Right atrium auricular region (tissue), 2 donors: ENCODE measurements at places on chromosomes 5 and 9. TPM values are rescaled to one million over a fixed set of nuclear protein-coding genes. Genes with fewer than 3 reads are reported as not detected.

The TMEM252 gene
- total RNA-seq, result not detected

The SLC25A2 gene
- not detected for total RNA-seq

The PCDHGB4 gene
- 6.3 TPM for total RNA-seq

The RFESD gene
- 1.9 TPM for total RNA-seq

- H3K36me3 ChIP-seq, result no peaks in the 10 kb centered on the region
- no peaks in the 10 kb centered on the region for H3K4me1 ChIP-seq
- no peak overlapping the region for H3K27ac ChIP-seq
Observed at GRCh38 chr5:58107704-58108103, 352.2 kb downstream of the PLK2 start.

DNA sequence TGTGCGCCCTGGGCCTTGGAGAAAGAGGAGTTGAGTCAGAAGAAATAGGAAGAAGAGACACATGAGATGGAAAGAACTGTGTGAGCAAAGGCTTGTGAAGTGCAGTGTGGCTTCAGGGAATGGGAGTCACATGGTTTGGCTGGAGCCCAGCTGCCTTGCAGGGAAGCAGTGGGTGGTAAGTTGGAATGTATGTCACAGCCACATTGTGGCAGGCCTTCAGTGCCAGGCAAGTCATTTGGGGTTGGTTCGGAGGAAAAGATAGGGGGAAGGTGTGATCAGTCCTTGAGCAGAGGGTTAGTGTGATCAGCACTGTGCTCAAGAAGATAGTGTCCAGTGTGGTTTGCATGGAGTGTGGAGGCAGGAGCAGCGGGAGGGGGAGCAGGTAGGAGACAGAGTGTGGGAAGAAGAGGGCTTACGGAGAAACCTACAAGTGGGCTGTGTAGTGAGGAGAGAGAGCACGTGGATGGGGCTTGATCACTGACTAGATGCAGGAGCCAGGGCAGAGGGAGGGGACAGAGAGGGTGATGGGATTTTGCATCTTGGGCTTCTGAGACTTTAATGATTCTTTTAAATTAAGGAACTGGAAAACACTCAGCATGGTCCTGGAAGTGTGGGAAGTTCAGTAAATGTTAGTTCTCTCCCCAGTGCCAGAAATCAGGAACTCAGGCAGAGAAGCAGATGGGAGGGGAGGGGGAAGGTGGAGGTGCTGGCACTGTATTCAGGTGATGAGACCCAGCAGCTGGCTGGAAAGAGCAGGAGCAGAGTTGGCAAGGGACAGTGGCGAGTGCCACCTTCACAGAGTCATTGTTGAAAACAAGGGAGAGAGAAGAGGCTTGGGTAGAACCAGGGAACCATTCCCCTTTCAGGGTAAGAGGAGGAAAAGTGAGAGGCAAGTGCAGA lies 46.6 kb downstream of the ARHGAP26 start:
- no peaks in the 10 kb centered on the region for H3K27me3 ChIP-seq
- peak overlapping the region; percentile 58 for H3K27ac ChIP-seq
- H3K4me1 ChIP-seq, result peaks cover 77% of the 10 kb centered on the region

GRCh38 chr5:130966990-130967525 lies 198.0 kb downstream of the HINT1 start:
- H3K4me1 ChIP-seq, result no peaks in the 10 kb centered on the region
- no peak for DNase-seq
- no peaks in the 10 kb centered on the region for H3K27me3 ChIP-seq
- H3K4me3 ChIP-seq, result no peak overlapping the region

- no peaks in the 10 kb centered on the region for H3K36me3 ChIP-seq
- H3K4me3 ChIP-seq, result no peak overlapping the region
Observed at GRCh38 chr9:129390541-129390940, 212.5 kb upstream of the IER5L start.

DNA sequence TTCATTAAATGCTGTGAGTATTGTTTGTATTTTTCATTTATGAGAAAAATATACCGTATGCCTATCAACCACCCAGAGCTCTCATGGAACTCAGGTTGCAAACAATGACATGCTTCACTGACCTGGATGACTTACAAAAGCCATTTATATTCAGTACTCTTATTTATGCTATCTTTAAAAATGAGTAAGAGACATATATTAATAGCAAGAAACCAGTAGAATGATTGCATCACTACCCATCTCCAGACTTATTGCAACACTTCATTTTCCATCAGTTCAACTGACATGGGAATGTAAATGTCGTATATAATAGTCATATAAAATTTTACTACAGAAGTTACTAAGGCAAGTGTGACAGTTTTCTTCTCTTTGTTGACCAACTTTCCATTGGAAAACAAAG lies 69.1 kb downstream of the OTP start:
- H3K27ac ChIP-seq, result no peak overlapping the region
- no peaks in the 10 kb centered on the region for H3K27me3 ChIP-seq
- no peak for DNase-seq
- H3K4me1 ChIP-seq, result no peaks in the 10 kb centered on the region
- no peak overlapping the region for H3K4me3 ChIP-seq

DNA sequence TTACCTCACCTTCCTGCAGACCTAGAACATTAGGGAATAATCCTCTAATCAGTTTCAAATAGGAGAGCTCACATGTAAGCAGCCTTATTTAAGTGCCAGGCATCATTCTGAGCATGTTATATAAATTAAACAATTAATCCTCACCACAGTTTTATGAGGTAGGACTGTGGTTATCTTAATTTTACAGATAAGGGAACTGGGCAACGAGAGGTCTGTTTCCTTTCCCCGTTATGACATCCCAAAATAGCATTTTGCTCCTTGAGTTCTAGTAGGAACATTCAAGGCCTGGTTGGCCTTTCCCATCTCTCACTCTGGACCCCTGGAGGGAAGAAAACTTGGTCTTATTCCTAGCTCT lies 19.1 kb upstream of the IFNB1 start:
- H3K36me3 ChIP-seq, result no peaks in the 10 kb centered on the region
- H3K4me1 ChIP-seq, result no peaks in the 10 kb centered on the region
- H3K27ac ChIP-seq, result peak overlapping the region; percentile 60
- DNase-seq, result no peak
- H3K27me3 ChIP-seq, result no peaks in the 10 kb centered on the region
- no peak overlapping the region for H3K4me3 ChIP-seq

GRCh38 chr5:75037106-75037505 lies 15.3 kb downstream of the GCNT4 start:
- H3K4me1 ChIP-seq, result no peaks in the 10 kb centered on the region
- DNase-seq, result no peak
- no peaks in the 10 kb centered on the region for H3K27me3 ChIP-seq
- no peaks in the 10 kb centered on the region for H3K36me3 ChIP-seq

GRCh38 chr5:134101686-134102439 lies 12.6 kb upstream of the TCF7 start:
- no peak for DNase-seq
- H3K4me3 ChIP-seq, result no peak overlapping the region
- H3K36me3 ChIP-seq, result no peaks in the 10 kb centered on the region
- H3K4me1 ChIP-seq, result no peaks in the 10 kb centered on the region

DNA sequence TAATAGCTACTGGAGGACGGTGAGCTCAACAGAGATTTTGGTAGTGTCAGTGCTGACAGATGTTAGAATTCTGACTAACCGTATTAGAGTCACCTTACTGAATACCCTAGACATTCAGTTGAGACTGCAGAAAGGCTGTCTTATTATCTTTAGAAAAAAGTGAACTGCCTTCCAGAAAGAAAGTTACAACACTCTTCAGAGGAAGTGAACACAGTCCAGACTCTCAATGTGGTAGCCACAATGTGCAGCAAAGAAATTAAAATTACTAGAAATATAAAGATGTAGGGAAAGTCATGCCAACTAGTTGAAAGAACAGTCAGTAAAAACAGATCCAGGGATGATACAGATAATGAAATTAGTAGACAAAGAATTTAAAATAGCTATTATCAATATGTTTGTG lies 47.1 kb upstream of the COL15A1 start:
- no peaks in the 10 kb centered on the region for H3K27me3 ChIP-seq
- no peak for DNase-seq
- H3K27ac ChIP-seq, result no peak overlapping the region
- no peaks in the 10 kb centered on the region for H3K4me1 ChIP-seq
- no peak overlapping the region for H3K4me3 ChIP-seq
